ENCODE measurements at places on chromosomes 16 and 17.

DNA sequence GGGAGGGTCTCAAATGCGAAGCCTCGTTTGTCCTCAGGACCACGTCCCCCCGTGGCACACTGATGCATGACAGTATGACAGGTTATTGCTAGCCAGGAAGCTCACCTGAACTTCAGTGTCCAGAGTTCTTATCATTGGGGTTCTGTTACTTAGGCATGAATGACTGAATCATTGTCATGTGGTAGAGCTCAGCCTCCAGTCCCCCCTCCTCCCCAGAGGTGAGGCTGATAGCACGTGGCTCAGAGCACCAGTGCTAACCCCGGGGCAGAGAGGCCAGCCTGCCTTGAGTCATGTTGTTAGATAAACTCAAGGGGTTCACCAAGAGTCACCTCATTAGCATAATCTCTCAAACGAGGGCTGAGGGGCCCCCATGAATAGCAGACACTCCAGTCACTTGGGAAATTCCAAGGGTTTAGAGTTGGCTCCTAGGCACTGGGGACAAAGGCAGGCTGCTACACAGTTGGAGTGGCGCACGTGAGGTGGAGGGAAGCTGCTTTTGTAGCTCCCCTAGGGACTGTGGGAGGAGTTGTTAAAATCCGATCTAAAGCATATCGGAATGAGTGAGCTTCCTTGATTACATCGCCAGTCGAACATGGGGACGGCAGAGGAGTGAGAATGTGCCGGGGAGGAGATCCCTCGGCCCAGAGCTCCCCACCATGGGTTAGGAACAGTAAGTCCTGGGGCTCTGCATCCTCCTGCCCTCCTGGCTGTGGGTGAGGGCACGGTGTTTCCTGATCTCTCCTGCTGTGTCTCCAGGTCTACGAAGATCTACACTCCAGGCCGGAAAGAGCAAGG lies 18.2 kb downstream of the DHX38 start:
- H3K4me1 ChIP-seq, result no peaks in the 10 kb centered on the region
- DNase-seq, result peak; percentile 41
- no peaks in the 10 kb centered on the region for H3K36me3 ChIP-seq
- no peak overlapping the region for H3K4me3 ChIP-seq
- H3K27me3 ChIP-seq, result no peaks in the 10 kb centered on the region

DNA sequence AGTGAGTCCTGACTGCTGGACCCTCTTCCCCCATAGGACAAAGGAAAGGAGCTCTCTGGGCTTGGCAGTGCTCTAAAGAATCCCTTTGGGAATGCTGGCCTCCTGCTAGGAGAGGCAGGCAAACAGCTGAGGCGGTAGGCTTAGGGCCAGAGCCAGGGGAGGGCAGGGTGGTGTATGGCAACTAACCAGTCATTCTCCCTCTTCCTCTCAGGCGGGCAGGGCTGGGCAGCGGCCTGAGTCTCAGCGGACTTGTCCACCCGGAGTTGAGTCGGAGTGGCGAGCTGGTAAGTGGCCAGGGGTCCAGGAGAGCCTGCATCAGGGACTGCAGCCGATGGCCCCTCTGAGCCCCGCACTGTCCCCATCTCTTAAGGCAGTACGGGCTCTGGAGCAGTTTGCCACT lies 4.4 kb downstream of the ACADVL start:
- no peaks in the 10 kb centered on the region for H3K27me3 ChIP-seq
- H3K4me3 ChIP-seq, result no peak overlapping the region
- DNase-seq, result no peak
- H3K4me1 ChIP-seq, result peaks cover 19% of the 10 kb centered on the region
- no peak overlapping the region for H3K27ac ChIP-seq
- no peaks in the 10 kb centered on the region for H3K36me3 ChIP-seq

GRCh38 chr17:79202480-79202879 lies 127.9 kb downstream of the ENGASE start:
- H3K27me3 ChIP-seq, result peaks cover 19% of the 10 kb centered on the region
- no peaks in the 10 kb centered on the region for H3K36me3 ChIP-seq
- H3K4me1 ChIP-seq, result no peaks in the 10 kb centered on the region
- no peak overlapping the region for H3K4me3 ChIP-seq
- H3K27ac ChIP-seq, result no peak overlapping the region

- no peak overlapping the region for H3K27ac ChIP-seq
- H3K4me1 ChIP-seq, result peaks cover 29% of the 10 kb centered on the region
- H3K27me3 ChIP-seq, result no peaks in the 10 kb centered on the region
- no peak for DNase-seq
- no peak overlapping the region for H3K4me3 ChIP-seq
- H3K36me3 ChIP-seq, result no peaks in the 10 kb centered on the region
Observed at GRCh38 chr17:64182325-64183012, 52.5 kb upstream of the ERN1 start.

DNA sequence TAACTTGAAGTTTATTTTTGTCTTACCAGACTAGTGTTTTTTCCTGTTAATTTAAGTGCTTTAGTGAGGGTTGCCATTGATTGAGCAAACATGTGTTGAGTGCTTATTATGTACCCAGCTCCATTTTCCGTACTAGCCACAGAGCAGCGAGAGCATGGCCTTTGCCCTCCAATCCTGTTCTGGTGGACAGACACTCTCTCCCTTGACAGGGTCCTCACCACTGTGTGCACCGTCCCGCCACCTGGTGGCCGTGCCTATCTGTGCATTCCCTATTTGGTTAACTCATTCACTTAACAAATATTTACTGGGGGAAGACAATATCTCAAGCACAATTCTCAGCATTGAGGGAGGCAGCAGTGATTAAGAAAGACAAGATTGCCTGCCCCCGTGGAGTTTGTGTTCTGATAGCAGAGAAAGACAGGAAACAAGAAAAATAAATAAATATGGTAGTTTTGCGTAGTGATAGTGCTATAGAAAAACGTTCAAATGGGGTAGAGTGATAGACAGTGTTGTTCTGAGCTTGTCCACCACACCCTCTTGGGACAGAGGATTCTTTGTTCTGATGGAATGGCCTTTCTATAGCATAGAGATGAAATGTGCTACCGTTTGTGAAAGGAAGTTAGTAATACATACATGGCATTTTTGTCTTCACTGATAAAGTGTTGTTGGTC lies 13.0 kb downstream of the CDH13 start:
- H3K27me3 ChIP-seq, result no peaks in the 10 kb centered on the region
- no peaks in the 10 kb centered on the region for H3K4me1 ChIP-seq
- H3K36me3 ChIP-seq, result no peaks in the 10 kb centered on the region
- DNase-seq, result peak; percentile 76

DNA sequence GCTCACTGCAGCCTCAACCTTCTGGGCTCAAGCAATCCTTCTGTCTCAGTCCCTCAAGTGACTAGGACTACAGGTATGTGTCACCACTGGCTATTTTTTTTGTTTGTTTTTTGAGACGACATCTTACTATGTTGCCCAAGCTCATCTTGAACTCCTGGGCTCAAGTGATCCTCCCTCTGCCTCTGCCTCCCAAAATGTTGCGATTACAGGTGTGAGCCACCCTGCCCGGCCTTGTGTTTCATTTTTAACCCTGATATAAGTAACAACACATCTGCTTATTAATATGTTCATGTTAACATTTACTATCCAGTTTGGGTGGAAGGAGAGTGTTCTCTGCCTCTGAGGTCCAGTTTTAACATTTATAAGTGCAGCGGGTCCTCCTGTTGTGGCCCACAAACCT lies 3.1 kb downstream of the FAM20A start:
- H3K27me3 ChIP-seq, result peaks cover 6% of the 10 kb centered on the region
- H3K4me3 ChIP-seq, result no peak overlapping the region
- no peak for DNase-seq
- no peaks in the 10 kb centered on the region for H3K36me3 ChIP-seq
- peak overlapping the region; percentile 66 for H3K27ac ChIP-seq

- DNase-seq, result no peak
- H3K4me3 ChIP-seq, result no peak overlapping the region
- H3K27me3 ChIP-seq, result no peaks in the 10 kb centered on the region
- no peaks in the 10 kb centered on the region for H3K36me3 ChIP-seq
- no peak overlapping the region for H3K27ac ChIP-seq
- no peaks in the 10 kb centered on the region for H3K4me1 ChIP-seq
Observed at GRCh38 chr17:31919802-31920525, 16.8 kb upstream of the SUZ12 start.

GRCh38 chr17:10226930-10227695 lies 28.7 kb upstream of the GAS7 start:
- H3K27me3 ChIP-seq, result no peaks in the 10 kb centered on the region
- H3K27ac ChIP-seq, result no peak overlapping the region
- DNase-seq, result peak; percentile 63

GRCh38 chr17:33940769-33941370 lies 314.2 kb upstream of the CCL2 start:
- H3K27me3 ChIP-seq, result no peaks in the 10 kb centered on the region
- no peak for DNase-seq
- no peaks in the 10 kb centered on the region for H3K4me1 ChIP-seq

GRCh38 chr16:49663081-49664065 lies 192.5 kb downstream of the ZNF423 start:
- peak; percentile 47 for DNase-seq
- no peaks in the 10 kb centered on the region for H3K36me3 ChIP-seq
- H3K4me1 ChIP-seq, result peaks cover 53% of the 10 kb centered on the region
- no peak overlapping the region for H3K4me3 ChIP-seq
- no peaks in the 10 kb centered on the region for H3K27me3 ChIP-seq
- peak overlapping the region; percentile 95 for H3K27ac ChIP-seq

GRCh38 chr16:24833352-24833751 lies 12.4 kb upstream of the SLC5A11 start:
- H3K36me3 ChIP-seq, result no peaks in the 10 kb centered on the region
- H3K27me3 ChIP-seq, result no peaks in the 10 kb centered on the region
- no peak for DNase-seq

- H3K36me3 ChIP-seq, result no peaks in the 10 kb centered on the region
- H3K4me1 ChIP-seq, result peaks cover 9% of the 10 kb centered on the region
- no peak overlapping the region for H3K27ac ChIP-seq
- DNase-seq, result no peak
Observed at GRCh38 chr16:84182104-84182503, 4.8 kb downstream of the TAF1C start.

DNA sequence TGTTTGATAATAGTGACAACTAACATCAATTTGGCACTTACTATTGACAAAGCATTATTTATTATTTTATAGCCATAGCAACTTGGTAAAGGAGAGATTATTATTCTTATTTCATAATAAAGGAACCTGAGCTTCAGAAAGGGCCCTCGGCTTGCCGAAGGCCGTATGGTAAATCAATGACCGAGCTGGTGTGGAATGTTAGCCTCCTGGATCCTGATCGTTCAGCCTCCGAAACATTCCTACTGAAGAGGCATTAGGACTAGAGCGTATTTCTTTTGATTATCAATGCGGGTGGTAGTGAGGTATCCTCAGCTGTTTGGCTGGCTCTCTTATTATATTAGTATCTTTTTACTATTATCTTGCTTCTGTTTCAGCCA lies 199.3 kb upstream of the TBX2 start:
- no peaks in the 10 kb centered on the region for H3K27me3 ChIP-seq
- DNase-seq, result no peak
- no peaks in the 10 kb centered on the region for H3K36me3 ChIP-seq
- H3K4me1 ChIP-seq, result peaks cover 14% of the 10 kb centered on the region

GRCh38 chr16:85897382-85897781 lies 1.6 kb upstream of the IRF8 start:
- H3K27me3 ChIP-seq, result peaks cover 24% of the 10 kb centered on the region
- peaks cover 6% of the 10 kb centered on the region for H3K4me1 ChIP-seq
- no peaks in the 10 kb centered on the region for H3K36me3 ChIP-seq
- no peak overlapping the region for H3K27ac ChIP-seq
- H3K4me3 ChIP-seq, result no peak overlapping the region
- DNase-seq, result no peak

DNA sequence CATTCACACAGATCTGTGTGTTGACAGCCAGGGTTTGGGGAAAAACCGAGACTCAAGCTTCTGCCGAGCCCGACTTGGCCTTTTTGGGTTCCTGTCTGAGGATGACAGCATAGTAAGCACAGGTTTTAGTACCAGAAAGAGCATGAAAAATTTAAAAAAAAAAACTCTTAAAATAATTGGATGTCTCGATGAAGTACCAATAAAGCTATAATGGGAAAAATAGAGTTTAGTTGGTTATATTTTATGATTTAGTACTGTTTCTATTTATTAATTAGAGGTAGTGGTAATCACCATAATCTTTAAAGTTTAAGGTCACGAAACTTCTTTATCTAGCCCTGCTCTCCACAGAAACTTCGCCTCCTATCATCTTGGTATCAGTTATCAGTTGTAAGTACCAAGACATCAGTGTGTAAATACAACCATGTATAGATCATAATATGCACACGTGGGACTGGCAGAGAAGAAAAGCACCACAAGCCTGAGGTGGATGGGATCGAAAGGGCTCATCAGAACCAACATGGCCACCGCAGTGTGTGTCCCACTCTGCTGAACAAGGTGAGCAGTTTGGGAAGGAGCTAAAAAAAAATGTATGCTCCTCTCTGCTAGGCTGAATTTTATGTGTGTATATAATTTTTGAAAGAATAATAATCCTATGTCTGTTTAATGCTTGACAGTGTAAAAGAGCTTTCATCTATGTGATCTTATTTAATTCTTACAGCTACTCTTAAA lies 14.4 kb upstream of the EEF2K start:
- peak; percentile 39 for DNase-seq
- no peaks in the 10 kb centered on the region for H3K27me3 ChIP-seq
- H3K4me1 ChIP-seq, result peaks cover 17% of the 10 kb centered on the region
